GM23248 (cell line): ENCODE measurements at places on chromosomes 12 and 14. TPM values are rescaled to one million over a fixed set of nuclear protein-coding genes. Genes with fewer than 3 reads are reported as not detected.

DNA sequence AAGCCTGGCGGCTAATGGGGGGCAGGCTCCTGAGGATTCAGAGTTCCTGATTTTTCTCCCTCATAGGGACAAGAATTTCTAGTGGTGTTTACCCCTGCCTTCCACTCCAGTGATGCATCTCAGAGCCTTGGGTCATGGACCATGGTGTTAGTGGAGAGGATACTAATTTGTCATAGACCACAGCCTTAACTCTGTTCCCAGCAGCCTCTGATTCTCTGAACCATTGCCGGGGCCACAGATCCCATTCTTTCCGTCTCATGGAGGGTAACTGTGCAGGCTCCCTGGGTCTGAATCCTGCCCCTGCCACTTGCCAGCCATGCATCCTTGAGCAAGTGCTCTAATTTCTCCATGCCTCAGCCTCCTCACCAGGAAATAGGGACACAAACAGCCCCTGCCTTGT is 55.1 kb downstream of the RPH3A start:
- no peak overlapping the region for H3K27ac ChIP-seq
- no peaks in the 10 kb centered on the region for H3K36me3 ChIP-seq
- no peaks in the 10 kb centered on the region for H3K4me1 ChIP-seq

Gene RASAL1
- not detected in 2 replicates for total RNA-seq

DNA sequence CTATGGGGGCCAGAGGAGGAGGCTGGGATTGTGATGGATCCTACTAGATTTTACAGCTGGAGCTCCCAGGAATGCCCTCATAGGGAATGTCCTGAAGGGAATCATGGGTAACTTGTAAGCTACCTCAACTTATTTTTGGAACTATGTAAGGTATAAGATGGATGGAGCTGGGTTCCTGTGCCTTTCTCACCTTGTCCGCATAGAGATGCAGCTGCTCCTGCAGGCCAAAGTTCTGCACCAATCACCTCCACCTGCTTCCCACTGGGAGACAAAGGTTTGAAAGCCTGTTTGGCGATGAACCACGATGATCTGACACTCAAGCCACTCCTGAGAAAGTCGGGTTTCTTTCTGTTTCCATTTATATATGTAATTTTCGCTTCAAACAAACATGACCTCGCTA is 648 bp upstream of the AKAP5 start:
- H3K4me3 ChIP-seq, result peak overlapping the region; percentile 79
- no peak for DNase-seq
- no peak overlapping the region for H3K27ac ChIP-seq
- no peaks in the 10 kb centered on the region for H3K27me3 ChIP-seq
- no peaks in the 10 kb centered on the region for H3K4me1 ChIP-seq

- H3K4me3 ChIP-seq, result peak overlapping the region; percentile 57
- DNase-seq, result peak; percentile 40
- H3K27ac ChIP-seq, result no peak overlapping the region
- no peaks in the 10 kb centered on the region for H3K36me3 ChIP-seq
Measured at GRCh38 chr14:26204728-26205479, 392.9 kb downstream of the NOVA1 start.

Gene WNT1
- not detected in 2 replicates for total RNA-seq

- DNase-seq, result no peak
- no peaks in the 10 kb centered on the region for H3K4me1 ChIP-seq
- H3K27ac ChIP-seq, result no peak overlapping the region
- H3K36me3 ChIP-seq, result no peaks in the 10 kb centered on the region
- no peaks in the 10 kb centered on the region for H3K27me3 ChIP-seq
Measured at GRCh38 chr14:98498019-98498885, 773.7 kb downstream of the BCL11B start.

Gene PPP4R4
- under 0.01 and 0.22 TPM in 2 replicates for total RNA-seq

Gene CISTR
- not detected in 2 replicates for total RNA-seq

Gene IL26
- not detected in 2 replicates for total RNA-seq
